ENCODE measurements at places on chromosomes 7 and 10. TPM values are rescaled to one million over a fixed set of nuclear protein-coding genes. Genes with fewer than 3 reads are reported as not detected.

DNA sequence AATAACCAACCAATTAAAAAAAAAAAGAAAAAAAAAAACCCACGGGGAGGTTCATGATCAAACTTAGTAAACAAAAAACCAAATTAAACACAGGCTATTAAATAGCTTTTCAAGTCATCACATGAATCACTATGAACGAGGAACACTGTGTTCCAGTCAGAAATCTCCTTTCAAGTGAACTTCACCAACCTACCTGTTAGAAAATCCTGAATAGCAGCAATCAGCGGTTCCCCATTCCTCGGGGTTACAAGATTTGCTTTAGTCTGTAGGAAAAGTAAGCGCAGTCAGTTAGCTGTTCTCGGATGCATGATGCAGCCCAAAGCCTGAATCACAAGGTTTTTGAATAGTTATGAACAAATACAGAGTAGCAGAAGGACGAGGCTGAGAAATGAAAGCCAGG is 19.0 kb downstream of the POLR3A start:
- no peak overlapping the region for H3K27ac ChIP-seq
- H3K4me1 ChIP-seq, result no peaks in the 10 kb centered on the region
- H3K27me3 ChIP-seq, result no peaks in the 10 kb centered on the region

Gene EN2
- total RNA-seq, result not detected

Gene SLC26A4
- 0.78 TPM for total RNA-seq

DNA sequence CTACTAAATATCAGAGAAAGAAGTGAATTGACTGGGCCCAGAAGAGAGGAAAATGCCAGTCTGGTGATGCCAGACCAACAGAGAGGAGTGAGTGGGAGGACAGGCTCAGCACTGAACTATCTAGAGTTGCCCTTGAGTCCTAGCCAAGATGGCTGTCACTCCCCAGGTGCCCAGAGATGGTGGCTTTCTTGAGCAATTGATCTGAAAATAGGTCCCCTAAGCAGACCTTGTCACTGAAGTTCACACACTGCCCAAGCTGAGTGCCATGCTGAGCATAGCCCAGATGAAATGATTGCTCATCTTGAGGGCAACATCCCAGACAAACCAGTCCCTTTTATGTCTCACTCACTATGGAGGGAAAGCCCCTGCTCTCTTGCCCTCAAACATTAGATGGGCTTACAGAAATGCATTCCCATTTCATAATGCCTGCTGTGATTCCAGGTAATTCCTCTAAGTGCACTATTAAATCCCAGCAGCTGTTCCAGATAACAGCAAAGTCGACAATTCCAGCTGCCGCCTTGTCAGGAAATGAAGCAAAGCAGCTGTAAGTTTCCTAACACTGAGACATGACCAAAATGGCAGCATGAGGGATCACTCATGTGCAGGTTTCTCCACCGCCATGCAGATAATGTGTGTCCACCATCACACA is 329.4 kb downstream of the KCNMA1 start:
- no peaks in the 10 kb centered on the region for H3K27me3 ChIP-seq
- no peaks in the 10 kb centered on the region for H3K4me1 ChIP-seq
- H3K4me3 ChIP-seq, result no peak overlapping the region
- H3K27ac ChIP-seq, result no peak overlapping the region
- H3K36me3 ChIP-seq, result no peaks in the 10 kb centered on the region

GRCh38 chr10:26755443-26755903 is 58.0 kb downstream of the PDSS1 start:
- DNase-seq, result no peak
- H3K4me1 ChIP-seq, result no peaks in the 10 kb centered on the region
- H3K27me3 ChIP-seq, result no peaks in the 10 kb centered on the region
- H3K27ac ChIP-seq, result no peak overlapping the region
- peaks cover 5% of the 10 kb centered on the region for H3K36me3 ChIP-seq

- H3K36me3 ChIP-seq, result no peaks in the 10 kb centered on the region
- DNase-seq, result no peak
- no peak overlapping the region for H3K27ac ChIP-seq
- no peaks in the 10 kb centered on the region for H3K27me3 ChIP-seq
- no peak overlapping the region for H3K4me3 ChIP-seq
Observed at GRCh38 chr10:113666682-113667252, 2.9 kb upstream of the NRAP start.

DNA sequence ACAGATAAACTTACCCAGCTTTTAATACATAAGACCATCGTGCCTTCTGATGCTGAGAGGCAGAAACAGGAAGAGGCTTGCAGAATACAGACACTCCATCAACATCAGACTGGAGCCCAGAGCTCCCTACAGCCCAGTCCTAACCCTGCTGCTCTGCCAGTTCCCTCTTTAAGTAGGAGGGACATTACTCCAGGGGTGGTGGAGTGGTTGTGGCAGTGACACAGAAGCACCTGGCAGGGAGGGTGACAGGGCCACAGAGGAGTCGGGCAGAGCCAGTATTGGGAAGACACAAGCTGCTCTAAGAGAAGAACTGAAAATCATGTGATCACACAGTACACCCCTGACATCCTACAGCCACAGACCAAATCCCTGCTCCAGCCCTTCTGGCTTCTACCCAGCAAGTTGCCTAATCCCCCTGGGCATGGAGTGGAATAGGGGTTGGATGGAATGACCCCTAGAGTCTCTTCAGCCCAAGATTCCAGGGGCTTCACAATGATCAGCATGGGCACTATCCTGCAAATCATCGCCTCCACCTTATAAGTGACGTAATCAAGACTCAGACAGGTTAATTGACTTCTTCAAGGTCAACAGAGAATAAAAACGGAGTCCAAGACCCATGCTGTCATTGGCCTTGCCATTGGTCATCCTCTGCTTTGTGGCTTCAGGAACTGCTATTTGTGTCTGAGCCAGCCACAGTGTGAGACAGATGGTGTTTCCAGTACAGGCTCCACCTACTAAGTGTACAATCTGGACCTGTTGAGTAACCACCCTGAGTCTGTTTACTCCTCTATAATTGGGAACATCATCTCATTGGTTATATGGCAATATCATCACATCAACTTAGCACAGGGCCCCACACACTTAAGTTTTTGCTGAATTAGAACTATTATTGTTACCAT is 61.1 kb upstream of the ZMIZ1 start:
- no peak overlapping the region for H3K4me3 ChIP-seq
- no peaks in the 10 kb centered on the region for H3K4me1 ChIP-seq
- H3K27ac ChIP-seq, result no peak overlapping the region

- no peaks in the 10 kb centered on the region for H3K4me1 ChIP-seq
- no peak overlapping the region for H3K4me3 ChIP-seq
- H3K36me3 ChIP-seq, result no peaks in the 10 kb centered on the region
- no peak overlapping the region for H3K27ac ChIP-seq
Observed at GRCh38 chr10:52232561-52233350, 81.3 kb upstream of the DKK1 start.

DNA sequence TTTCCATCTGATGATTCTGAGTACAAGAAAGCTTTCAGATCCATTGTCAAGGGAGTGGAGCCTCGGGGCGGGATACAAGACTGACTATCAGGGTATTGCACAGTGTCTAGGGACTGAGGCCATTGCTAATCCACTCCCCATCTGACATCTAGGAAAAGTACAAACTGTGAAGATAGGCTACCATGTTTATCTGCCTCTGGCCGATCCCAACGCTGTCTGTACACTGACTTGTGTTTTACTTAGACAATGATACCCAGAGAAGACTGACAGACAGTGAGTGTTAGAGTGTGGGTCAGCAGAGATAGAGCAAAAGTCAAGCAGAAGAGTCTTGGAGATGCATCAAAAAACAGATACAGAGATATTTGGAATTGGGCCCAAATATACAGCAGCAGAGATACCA is 3.1 kb upstream of the SLC13A4 start:
- peaks cover 3% of the 10 kb centered on the region for H3K27me3 ChIP-seq
- no peak overlapping the region for H3K27ac ChIP-seq
- H3K4me3 ChIP-seq, result no peak overlapping the region

DNA sequence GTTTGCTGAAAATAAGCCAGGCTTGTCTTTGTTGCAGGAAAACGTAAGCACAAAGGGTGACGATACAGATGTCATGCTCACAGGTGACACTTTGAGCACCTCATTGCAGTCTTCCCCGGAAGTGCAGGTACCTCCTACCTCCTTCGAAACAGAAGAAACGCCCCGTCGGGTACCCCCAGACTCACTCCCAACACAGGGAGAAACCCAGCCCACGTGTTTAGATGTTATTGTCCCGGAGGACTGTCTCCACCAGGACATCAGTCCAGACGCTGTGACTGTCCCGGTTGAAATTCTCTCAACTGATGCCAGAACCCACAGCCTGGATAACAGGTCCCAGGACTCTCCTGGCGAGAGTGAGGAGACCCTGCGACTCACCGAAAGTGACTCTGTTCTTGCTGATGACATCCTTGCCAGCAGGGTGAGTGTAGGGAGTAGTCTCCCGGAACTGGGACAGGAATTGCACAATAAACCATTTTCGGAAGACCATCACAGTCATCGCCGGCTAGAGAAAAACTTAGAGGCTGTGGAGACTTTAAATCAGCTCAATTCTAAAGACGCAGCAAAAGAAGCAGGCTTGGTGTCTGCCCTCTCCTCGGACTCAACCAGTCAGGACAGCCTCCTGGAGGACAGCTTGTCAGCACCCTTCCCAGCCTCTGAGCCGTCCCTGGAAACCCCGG is 18.3 kb upstream of the BHLHA15 start:
- H3K4me1 ChIP-seq, result no peaks in the 10 kb centered on the region
- no peak overlapping the region for H3K27ac ChIP-seq
- peaks cover 26% of the 10 kb centered on the region for H3K36me3 ChIP-seq
- no peak for DNase-seq

DNA sequence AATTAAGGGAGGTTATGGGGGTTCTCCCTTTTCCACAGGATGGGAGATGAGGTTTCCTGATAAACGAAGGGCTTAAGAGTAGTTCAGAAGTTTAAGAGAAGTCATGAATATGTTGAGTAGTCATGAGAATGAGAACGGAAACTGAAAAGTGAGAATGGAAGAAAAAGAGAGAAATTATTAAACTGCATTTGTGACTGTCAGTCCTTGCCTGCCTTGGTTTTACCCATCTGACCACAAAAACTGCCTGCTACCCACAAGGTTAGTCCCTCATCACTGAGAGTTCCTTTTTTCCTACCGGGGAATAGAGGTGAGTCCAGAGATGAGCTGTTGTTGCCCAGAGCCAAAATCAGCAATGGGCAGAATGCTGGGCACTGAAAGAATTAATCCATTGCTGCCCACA is 174.1 kb upstream of the BET1 start:
- no peak overlapping the region for H3K27ac ChIP-seq
- no peaks in the 10 kb centered on the region for H3K27me3 ChIP-seq
- no peak overlapping the region for H3K4me3 ChIP-seq
- no peak for DNase-seq
- no peaks in the 10 kb centered on the region for H3K36me3 ChIP-seq
- no peaks in the 10 kb centered on the region for H3K4me1 ChIP-seq

Gene EGR2
- total RNA-seq, result 87.8 TPM

Gene IPMK
- total RNA-seq, result 7.0 TPM

DNA sequence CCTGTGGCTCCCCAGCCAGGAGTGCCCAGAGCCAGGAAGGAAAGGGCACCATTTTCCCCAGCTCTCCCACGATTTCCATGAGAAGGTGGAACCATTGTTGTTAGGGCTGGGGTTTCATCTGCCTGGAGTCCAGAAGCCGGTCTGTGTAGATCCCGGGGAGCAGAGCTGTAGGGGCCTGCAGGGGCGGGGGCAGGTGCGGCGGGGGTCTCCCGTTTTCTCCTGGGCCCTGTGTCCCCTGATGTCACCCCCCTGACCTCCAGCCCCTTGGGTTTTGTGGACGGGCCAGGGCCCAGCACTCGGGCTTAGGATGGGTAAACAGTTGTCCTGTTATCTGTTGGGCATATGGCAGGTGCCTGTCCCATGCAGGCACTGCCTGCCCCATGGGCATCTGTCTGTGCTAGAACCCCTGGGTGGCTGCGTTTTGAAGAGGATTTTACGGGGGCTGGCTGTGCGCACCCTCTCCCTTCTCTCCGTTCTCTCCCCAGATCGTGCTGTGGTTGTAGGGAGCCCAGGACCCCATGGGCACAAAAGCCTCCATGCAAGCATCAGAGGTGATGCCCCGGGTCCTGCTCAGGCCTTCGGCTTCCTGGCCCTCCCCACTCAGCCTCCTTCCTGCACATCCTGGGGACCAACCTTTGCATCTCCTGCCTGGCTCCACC is 158.8 kb downstream of the WDR37 start:
- DNase-seq, result no peak
- no peaks in the 10 kb centered on the region for H3K4me1 ChIP-seq
- no peaks in the 10 kb centered on the region for H3K27me3 ChIP-seq
- H3K27ac ChIP-seq, result no peak overlapping the region
